ENCODE measurements at places on chromosomes 1 and 21.

DNA sequence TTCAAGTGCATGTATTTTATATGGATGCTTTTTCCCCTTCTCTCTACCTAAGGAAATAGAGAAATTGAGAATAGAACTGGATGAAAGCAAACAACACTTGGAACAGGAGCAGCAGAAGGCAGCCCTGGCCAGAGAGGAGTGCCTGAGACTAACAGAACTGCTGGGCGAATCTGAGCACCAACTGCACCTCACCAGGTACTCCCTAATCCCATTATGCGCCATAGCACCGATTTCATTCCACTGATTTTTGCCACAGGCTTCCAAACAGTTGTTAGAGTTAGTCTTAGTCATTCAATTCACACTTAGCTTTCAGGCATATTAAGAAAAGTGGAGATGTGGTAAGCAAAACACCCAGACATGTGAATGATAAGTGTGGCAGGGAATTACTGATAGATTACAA, 122.8 kb downstream of the SDCCAG8 start:
- no peak for DNase-seq

DNA sequence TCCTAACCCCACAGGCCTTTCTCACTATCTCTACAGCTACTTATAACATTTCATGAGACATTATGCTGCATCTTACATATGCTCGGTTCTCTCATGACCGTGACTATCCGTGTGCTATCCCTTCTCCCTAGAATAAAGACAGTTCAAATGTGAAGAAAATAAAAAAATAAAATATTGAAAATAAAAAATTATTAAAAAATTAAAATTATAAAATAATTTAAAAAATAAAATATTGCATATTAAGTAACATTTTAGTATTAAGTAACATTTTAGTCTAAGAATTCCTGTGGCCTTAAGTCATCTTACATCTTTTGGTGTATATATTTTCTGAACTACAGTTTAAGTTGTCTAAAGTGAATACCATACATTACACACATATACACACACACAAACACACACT, 415.5 kb downstream of the DPYD start:
- DNase-seq, result no peak

- no peak for DNase-seq
Measured at GRCh38 chr1:230752407-230752806, 5.2 kb downstream of the CAPN9 start.

- DNase-seq, result no peak
Measured at GRCh38 chr1:25579292-25580252, 36.2 kb downstream of the LDLRAP1 start.

DNA sequence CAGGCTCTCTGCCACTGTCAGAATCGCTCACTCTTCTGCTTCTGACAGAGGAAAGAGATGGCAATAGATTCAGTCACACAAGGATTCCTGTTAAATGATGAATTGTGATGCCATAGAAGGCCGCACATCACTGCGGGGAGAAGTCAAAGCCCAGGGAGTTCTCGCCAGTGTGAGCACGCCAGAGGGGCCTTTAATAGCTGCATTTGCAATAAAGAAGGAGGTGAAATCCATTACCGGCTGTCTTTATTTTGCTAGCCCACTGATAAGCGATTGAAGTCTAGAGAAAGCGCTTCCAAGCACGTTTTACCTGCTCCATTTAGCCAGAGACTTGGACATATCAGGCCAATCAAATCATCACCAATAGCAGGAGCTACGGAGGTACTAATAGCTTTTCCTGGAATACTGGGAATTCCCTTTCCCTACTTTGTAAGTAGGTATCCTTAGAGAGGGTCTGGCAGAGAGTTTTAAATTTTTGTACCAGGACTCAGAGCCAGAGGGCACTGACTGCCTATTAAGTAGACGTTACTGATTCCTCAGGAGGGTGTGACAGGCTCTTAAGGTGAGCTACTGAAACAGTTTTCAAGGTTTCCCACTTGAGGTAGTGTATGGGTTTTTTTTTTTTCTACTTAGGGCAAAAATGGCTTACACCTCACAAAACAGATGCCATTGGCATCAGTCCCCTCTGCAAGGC, 10.2 kb upstream of the TARBP1 start:
- DNase-seq, result no peak

GRCh38 chr1:75811211-75811981, 14.7 kb downstream of the MSH4 start:
- DNase-seq, result no peak

- no peak for DNase-seq
Measured at GRCh38 chr1:41913014-41913413, 5.7 kb downstream of the HIVEP3 start.

Data from activated naive CD4-positive, alpha-beta T cell (primary cell).